ENCODE measurements at places on chromosomes 16 and 17.

DNA sequence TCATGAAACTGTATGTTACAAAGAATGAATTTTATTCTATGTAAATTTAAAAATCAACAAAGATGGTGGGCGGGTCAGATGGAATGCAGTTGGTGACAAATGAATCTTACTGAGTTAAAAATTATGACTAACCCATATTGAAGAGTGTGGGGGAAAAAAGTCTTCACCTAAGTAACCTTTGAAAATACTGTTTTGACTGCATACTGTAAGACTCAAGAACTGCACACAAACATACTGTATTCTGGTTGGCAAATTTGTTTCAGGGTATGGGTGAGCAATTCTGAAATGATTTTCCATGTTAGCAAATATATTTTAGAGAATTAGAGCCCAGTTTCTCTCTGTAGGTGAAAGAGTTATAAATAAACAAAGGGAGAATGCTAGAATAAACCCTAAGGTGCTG is 153.7 kb upstream of the KCNJ18 start:
- no peak for DNase-seq

DNA sequence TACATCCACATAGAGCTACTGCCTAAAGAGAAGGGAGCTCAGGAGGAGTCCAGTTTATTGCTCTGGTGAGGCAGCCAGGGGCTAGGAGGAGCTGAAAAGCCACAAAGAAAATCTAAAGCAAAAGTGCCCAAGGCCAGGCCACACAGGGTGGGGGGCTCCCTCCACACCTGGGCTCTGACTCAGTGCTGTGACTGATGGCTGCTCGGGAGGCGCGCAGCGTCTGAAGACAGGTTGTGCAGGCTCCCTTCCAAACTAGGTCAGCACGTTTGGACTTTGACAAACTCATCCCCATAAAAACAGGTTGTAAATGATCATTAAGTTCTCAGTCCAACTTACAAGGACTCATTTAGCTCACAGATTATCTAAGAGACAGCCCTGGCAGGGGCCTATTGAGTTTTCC is 22.2 kb upstream of the LCMT1 start:
- no peak for DNase-seq

DNA sequence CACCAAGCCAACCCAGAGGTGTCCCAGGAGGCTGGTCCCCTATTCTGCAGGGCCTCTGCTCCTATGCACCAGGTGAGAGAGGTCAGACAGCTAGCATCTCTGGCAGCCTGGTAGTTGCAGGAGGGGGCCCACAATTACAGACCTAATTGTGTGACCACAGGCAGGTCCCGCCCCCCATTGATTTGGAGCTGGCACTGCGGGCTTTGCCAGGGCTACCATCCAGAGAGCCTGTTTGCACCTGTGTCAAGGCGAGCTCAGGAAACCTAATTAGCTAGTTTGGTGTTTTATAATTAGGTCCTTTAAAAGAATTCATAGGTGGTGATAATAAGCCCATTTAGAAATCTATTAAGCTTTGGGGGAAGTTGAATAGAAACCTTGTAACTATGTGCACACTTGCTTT is 90.2 kb downstream of the MRM1 start:
- DNase-seq = no peak

DNA sequence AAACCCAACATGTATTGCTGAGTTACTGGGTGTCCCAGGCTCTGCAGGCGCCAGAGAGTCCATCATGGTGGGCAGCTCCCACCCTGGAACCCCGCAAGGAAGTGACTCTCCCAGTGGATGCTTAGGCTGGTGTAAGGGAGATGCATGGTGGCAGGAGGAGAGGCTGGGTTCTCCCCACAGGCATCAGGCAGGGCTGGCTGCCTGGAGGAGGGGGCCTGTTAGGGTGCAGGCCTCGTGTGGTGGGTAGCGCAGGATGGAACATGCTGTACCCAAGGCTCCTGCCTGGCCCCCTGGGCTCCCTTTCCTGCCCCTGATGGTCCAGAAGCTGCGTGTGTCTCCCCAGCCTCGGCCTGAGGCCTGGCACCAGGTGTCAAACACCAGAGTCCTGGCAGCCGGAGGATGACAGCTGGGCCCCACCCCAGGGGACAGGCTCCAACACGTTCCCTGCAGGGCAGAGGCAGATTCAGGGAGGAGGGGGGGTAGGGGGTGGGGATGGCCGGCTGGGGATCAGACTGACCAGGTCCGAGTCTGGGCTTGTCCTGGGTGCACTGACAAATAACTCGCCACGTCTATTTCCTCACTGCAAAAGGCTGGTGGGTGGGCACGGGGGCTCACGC is 40.2 kb upstream of the CIBAR2 start:
- DNase-seq = no peak

DNA sequence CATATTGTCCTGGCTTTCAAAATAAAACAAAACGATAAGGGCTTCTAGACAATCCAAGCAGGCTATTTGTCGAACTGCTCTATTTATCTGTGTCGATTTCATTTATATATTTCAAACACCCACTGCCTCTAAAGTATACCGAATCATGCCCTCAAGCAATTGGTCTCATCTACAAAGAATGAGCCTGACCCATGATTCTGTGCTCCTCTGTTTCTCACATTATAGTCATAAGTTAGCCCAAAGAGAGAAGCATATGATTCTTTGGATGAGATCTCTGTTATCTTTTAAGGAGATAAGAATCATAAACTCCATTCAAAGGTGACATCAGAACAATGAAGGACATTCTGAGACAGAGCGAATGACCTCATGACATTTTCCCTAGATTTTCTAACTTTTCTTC is 191.1 kb downstream of the MAP2K6 start:
- no peak for DNase-seq

DNA sequence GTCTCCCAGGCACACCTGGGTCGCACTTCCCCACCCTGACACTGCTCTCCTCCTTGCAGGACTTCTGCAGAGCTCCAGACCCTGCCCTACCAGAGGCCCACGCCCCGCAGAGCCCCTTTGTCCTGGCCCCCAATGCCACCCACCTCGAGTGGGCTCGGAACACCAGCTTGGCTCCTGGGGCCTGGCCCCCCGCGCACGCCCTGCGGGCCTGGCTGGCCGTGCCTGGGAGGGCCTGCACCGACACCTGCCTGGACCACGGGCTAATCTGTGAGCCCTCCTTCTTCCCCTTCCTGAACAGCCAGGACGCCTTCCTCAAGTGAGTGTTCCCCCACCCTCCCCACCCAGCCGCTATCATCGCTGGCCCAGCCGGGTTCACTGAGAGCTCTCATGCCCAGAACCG is 79.6 kb downstream of the MGAT5B start:
- DNase-seq = no peak

DNA sequence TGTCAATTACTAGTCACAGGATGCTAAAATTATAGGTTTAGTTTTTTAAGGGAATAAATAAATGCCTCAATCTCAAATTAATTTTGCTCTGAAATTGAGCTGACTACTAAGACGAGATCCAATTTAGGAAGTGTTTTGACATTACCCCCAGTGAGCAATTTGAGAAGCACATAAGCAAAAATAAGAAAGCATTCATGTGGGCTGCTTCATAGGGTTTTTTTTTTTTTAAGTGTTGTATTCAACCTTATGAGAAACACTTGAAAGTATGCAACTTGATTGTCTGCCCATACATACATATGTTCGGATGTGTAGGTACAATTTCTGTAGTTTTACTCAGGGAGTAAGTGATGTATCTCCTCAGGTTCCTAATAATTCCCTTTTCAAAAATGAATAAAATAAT is 77.6 kb downstream of the PRKCA start:
- DNase-seq = no peak

- DNase-seq = no peak
These were observed 59.3 kb downstream of the USP10 start for GRCh38 chr16:84759061-84759460.

DNA sequence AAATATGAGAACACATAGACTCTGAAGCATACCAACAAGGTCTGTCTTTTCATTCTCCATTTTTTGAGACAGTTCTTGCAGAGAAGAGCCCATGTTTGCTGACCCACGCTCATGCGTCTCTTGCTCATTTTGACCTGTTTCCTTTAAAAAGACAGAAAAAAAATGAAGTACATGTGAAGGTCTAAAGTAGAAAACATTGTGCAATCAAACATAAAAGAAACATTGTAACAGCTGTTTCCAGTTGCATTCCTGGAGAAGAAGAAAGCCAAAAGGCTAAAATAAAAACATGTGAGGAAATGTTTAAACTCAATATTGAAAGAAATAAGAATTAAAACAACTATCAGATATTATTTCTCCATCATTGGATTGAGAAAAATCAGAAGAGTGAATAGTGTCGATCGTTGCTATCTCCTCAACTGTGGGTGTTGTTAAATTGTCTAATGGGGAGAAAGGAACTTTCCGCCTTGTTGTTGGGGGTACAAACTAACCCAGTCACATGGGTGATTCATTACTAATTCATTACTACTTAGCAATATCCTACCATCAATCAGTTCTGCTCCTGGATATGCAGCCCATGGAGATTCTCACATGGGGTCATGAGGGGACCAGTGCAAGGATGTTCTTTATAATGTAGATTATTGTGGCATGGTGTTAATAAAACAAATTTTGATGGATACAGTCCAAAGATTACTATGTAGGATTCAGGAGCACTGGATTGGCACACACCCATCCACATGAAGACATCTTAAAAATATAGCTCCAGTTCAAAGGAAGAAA is 9.5 kb downstream of the ABCA9 start:
- DNase-seq = no peak

GRCh38 chr16:75254359-75254837 is 3.0 kb upstream of the BCAR1 start:
- no peak for DNase-seq

GRCh38 chr17:41692722-41693521 is 4.2 kb downstream of the EIF1 start:
- DNase-seq = no peak

DNA sequence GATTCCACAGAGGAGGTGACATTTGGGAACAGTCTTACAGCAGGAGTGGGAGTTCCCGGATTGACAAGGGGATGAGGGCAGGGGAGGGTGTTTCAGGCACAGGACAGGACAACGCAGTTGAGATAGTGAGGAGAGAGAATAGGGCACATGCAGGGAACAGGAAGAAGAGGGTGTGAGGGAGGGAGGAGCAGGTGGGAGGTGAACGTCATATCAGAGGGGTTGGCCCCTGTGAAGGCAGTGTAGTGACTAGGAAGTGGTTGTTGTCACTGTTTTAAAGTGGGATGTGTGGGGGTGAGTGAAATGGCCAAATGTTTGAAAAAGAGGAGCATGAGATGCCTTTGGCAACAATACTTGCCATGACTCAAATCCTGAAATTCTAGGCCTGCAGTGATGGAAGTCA is 12.2 kb downstream of the PRKCB start:
- DNase-seq = peak; percentile 95

DNA sequence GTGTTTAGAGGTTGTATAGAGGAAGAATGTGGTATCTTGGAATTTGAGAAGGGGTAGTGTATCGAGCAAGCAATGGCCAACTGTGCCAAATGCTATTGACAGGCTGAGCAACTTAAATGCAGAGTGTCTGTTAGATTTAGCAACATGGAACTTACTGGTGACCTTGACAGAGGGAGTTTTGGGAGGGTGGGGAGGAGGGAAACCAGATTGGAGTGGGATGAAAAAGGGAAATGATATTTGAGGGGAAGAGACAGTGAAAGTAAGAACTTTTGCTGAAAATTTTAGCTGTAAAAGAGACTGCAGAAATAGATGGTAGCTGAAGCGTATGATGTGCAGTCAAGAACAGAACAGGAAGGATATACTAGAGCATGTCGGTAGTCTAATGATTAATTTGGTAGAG is 1.1 kb downstream of the LRRC36 start:
- DNase-seq = peak; percentile 61

DNA sequence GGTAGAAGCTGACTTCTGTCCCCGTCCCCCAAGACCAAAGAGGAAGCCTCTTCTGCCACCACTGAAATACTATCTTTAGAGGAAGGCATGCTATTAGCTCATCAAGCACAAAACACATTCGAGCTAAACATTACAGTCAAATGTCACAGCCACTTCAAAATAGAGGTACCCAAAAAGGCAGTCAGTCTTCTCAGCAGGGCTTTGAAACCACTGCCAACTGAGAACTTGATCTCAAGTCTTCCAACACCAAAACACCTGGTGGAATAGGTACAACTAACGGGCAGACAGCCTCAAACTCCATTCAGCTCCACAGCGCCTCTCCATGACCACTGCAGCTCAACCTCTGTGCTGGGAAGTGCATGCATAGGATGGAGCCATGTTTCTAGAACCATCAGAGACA is 36.0 kb downstream of the ZFHX3 start:
- DNase-seq = no peak

DNA sequence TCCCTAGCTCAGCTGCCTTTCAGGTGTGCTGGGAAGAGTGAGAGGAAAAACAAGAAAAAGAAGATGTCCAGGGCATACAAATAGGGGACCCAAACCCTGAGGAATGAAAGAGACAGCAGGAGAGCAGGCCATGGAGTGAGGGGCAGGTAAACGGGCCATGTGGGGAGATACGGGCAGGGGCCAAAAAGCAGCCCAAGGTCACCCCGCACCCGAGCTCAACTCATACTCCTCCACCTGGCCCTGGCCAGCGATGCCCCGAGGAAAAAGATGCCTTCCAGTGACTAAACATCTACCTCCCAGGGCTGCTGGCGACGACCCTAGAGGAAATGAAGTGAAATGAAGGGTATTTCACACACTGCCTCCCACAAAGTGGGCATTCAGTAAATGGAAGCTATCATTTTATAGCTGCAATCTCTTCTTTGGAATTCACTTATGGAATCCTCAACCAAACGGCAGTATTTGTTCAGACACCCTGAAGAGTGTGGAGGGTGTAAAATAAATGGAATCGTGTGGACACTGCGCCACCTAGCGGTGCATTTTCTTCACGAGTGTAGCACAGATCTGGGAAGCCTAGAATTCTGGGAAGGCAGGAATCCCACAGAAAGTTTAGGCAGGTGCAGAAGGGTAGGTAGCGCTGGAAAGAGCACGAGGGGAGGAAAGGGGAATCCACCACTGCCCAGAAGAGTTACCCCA is 14.9 kb downstream of the ELAC2 start:
- peak; percentile 79 for DNase-seq

DNA sequence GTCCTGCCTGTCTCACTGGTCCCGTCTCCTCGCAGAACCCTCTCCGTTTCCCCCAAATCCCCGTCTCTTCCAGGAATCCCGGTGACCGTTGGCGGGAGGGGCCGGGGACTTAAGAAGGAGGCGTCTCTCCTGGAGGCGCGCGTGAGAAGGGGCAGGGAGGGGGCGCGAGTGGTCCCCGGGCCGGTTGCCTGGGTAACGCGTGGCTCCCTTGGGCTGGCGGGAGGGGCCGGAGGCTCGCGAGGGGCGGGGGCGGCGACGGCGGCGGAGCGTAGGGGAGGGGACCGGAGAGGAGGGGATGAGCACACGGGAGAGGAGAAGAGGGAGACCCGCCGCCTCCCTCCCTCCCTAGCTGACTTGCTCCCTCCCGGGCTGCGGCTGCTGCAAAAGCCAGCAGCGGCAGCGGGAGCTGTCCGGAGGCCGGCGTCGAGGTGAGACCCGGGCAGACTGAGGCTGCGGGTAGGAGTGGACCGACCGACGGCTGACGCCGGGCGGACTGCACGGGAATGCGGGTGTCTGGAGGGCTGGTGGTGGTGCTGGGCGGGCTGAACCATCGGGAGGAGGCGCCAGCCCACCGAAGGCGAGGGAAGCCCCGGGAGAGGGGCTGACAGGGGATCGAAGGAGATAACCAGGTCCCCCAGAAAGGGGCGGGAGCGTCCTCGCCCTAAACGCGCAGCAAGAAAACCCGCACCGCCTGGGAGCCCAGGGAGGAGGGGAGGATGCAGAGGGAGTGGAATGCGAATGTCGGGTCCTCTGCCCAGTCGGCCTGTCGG is at the start of gene PRRT2:
TSS of gene PRRT2 (plus strand) at position 298 of the 770 bp plus-strand sequence. CDS start 862 bp downstream, outside the sequence.
- DNase-seq = no peak

All from inflammatory macrophage treated with lipopolysaccharide for 1 hour (primary cell).